ENCODE measurements at places on chromosomes 7 and 10.

DNA sequence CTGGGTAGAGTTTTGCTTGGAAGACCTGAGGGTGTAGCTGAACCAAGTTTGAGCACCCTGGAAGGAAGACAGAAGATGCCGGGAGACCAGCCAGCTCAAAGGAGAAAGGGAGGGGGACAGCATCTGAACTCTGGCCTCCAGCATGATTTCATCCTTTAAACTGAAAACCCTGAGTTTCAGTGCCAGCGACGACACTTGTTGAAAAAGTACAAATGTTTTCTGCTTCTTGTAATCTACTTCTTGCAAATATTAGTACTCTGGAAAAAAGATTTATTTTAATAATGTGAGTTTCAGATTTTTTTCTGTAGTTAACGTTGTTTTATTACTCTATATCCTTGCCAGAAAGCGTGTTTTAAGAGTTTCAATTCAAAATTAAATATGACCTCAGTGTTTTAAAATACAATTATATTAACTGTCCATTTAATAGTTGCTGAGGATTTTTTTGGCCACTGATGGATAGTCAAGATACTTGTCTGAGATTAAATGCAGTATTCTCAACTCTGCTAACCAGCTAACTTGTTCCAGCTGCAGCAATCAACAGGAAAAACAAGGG lies 227.7 kb downstream of the MGMT start:
- DNase-seq = no peak

DNA sequence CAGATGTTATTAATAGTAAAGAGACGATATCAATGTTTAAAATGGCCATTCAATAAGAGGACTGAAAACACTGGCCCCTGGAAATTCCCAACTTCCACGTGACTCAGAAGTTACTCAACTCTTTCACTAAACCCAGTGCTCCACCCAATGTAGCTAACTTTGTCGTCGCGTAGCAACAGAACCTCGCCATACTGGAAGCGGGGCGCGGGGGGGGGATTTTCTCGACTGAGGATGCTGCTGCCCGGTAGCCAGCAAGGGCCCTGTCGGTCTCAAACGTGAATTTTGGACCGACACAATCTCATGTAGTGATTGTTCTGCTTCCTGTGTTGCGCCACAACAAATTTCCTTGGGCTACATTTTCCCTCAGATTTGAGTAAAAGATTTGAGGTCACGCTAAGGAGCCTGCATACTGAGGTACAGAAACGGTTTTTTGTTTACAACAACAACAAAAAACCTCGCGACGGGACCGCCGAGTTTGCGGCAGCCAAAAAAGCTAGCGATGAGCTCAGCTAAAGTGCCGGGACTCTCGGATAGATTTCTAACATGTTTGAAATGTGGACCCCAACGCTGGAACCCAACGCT lies 977 bp upstream of the SFR1 start:
- peak; percentile 89 for DNase-seq

DNA sequence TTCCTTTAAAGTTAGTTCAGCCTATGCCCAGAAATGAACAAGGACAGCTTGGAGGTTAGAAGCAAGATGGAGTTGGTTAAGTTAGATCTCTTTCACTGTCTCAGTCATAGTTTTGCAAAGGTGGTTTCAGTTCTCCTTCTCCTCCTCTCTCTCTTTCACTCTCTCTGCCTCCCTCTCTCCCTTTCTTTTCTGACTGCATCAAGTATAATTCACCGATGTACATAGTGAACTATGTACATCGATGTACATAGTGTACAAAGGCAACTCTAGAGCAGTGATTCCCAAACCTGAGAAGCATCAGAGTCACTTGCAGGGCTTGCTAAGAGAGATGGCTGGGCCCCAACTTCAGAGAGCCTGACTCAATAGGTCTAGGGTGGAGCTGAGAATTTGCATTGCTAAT lies 1259.7 kb downstream of the TYW1 start:
- DNase-seq = no peak

GRCh38 chr10:133275684-133276092 lies 980 bp downstream of the ADAM8 start:
- no peak for DNase-seq

GRCh38 chr10:60299961-60300883 lies 89.5 kb downstream of the ANK3 start:
- DNase-seq = no peak

DNA sequence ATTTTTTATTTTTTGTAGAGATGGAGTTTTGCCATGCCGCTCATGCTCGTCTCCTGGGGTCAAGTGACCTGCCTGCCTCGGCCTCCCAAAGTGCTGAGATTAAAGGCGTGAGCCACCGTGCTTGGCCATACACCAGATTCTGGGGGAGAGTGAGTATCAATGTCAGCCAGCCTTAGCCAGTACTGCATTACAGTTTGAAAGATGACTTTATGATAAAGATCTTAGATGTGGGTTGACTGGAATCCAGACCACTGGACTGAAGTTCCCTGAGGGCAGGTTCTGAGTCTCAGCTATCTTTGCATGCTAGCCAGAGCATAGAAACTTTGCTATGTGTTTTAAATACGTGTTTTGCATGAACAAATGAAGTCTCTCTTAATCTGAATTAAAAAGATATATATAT lies 117.2 kb upstream of the EFCAB10 start:
- DNase-seq = no peak

DNA sequence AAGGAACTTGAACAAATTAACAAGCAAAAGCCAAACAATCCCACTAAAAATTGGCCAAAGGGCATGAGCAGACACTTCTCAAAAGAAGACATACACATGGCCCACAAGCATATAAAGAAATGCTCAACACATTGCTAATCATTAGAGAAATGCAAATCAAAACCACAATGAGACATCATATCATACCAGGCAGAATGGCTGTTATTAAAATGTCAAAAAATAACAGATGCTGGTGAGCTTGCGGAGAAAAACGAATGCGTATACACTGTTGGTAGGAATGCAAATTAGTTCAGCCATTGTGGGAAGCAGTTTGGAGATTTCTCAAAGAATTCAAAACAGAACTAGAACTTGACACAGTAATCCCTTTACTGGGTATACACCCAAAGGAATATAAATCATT lies 311.7 kb upstream of the HPS1 start:
- DNase-seq = no peak

DNA sequence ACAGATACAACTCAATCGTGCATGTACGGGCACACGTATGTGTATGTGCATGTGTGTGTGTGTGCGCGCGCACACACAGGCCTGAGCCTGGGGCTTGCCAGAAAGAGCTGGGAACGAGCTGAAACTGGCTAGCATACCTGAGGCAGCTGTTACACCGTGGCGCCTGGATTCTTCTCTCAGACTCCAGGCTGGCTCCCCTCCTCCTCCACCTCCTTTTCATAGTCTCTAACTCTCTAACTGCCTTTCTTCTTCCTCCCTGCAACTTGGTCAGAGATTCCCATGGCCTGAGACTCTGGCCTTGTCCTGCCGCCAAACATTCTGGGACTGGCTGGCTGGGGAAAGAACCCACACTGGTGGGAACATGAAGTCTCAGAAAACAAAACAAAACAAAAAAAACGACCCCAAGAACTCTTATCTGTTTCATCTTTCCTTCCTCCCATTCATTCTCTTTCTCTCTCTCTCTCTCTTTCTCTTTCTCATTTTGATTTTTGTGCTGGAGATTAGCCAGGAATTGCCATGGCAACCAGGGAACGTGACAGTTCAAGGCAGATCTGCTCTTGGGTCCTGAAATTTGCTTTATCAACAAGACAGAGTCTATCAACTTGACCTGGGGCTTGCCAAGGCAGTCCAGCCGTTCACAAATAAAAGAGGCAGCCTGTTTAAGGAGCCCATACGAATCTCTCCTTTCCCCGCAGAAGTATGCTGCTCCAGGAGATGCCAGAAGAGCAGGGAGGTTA lies 76.8 kb upstream of the SEM1 start:
- DNase-seq = peak; percentile 99

- no peak for DNase-seq
These were observed 25.1 kb downstream of the SLC25A40 start for GRCh38 chr7:87850836-87851593.

GRCh38 chr10:5904227-5904626 lies 14.2 kb downstream of the FBH1 start:
- no peak for DNase-seq

- no peak for DNase-seq
These were observed 158.4 kb upstream of the PDE1C start for GRCh38 chr7:32228601-32229000.

DNA sequence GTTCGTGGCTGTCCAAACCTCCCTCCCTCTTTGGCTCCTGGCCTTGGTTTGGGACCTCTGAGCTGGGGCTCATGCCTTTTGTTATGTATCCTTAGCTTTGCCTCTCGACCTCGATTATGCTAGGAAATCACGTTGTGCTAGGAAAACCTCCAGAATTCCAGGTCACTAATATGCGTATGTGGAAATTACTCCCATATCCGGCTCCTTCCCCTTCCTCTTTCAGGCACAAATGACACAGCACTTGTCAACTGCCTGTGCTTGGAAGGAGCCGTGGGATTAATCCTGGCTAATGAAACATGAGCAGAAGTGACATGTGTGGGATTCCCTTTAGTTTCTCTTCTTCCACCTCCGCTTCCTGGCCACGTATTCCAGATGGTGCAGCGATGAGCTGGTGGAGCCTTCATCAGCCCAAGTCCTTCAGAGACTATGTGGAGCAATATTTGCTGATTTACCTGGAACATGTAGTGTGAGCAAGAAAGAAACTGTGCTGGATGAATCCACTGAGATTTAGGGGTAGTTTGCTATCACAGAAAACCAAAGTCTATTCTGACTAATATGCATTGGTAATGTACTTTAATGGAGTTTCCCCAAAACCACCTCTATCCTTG lies 149.2 kb downstream of the REEP3 start:
- peak; percentile 29 for DNase-seq

GRCh38 chr7:16685535-16685934 lies 39.6 kb downstream of the BZW2 start:
- DNase-seq = no peak

GRCh38 chr7:66617295-66617694 lies 11.4 kb upstream of the KCTD7 start:
- DNase-seq = no peak

- DNase-seq = no peak
These were observed 27.2 kb downstream of the CCM2 start for GRCh38 chr7:45026984-45027773.

All from NCI-H69 (cell line).